ENCODE measurements at places on chromosomes 12 and 14.
A peak's percentile ranks its signal among the peaks of the same experiment; 100 is the strongest.

GRCh38 chr12:64944966-64945365 is 120.5 kb downstream of the TBC1D30 start:
- no peak for DNase-seq

- no peak for DNase-seq
Observed at GRCh38 chr12:3614806-3615466, 123.9 kb downstream of the PRMT8 start.

DNA sequence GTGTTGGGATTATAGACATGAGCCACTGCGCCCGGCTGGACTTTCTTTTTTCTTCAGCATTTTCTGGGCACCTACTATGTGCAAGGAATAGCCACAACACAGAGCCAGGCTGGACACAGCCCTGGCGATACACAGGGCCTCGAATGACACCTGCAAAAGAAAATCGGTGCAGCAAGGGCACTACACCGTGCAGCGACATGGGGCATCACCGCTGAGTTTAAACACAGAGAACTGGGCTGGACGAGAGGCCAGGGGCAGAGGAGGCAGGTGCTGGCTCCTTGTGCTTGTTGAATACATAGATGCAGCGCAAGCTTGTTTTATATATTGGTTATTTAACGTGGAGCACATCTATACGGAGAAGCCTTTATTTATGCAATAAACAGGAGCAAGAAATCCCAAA is 92.4 kb downstream of the SETD3 start:
- DNase-seq: no peak

- DNase-seq: no peak
Observed at GRCh38 chr14:82766996-82767395, 1233.3 kb upstream of the SEL1L start.

DNA sequence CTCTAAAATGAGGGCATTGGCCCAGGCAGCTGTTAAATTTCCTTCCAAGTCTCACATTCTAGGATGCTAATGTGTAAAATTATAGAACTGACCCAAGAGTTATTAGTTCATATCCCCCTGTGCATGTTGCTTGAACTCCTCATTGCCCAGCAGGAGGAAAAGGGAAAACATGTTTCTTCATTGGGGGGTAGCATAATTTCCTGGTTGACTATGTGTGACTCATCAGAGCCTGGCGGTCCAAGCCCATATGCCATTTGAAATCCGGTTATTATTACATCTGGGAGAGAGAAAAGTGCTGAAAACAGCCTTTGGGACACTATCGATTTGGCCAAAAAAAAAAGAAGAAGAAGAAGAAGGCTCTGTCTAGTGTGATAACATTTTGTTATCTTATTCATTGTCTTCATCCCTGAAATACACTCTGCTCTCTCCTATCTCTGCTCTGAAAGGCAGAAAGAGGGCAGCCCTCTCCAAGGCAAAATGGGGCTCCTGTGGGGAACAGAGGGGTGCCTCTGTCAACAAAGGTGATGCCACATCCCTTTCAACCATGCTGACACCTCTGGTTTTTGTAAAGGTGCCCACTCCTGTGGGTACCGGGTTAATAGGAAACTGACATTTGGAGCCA is 114.2 kb downstream of the DAD1 start:
- DNase-seq: peak; percentile 2

- DNase-seq: no peak
Observed at GRCh38 chr12:2794191-2794735, 507 bp upstream of the FKBP4 start.

DNA sequence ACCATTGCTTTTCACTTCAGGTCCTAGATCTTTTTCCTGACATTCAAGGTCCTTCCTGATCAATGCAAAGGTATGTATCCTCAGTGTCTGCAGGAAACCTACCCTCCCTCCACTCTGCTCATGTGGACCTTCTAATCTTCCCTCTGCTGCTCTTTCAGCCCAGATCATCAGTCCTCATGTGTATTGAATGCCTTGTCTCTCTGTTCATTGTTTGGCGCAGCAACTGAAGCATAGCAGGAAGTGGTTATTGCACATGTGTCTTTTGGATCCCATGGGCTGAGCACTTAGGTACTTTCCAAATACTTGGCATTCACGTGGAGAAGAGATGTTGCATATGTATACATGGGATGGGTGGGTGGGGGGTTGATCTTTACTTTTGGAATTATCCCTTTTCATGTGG is 4.3 kb upstream of the NIN start:
- peak; percentile 73 for DNase-seq

DNA sequence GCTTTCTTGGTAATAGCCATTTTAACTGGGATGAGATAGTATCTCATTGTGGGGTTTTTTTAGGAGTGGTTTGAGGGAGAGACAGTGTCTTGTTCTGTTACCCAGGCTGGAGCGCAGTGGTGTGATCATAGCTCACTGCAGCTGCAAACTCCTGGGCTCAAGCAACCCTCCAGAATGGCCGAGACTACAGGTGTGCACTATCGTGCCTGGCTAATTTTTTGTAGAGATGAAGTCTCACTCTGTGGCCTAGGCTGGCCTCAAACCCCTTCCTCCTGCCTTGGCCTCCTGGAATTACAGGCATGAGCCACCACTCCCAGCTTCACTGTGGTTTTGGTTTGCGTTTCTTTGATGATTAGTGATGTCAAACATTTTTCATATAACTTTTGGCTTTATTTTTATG is 293.6 kb downstream of the ERC1 start:
- no peak for DNase-seq

GRCh38 chr14:52051871-52052270 is 17.0 kb downstream of the NID2 start:
- DNase-seq: peak; percentile 87

DNA sequence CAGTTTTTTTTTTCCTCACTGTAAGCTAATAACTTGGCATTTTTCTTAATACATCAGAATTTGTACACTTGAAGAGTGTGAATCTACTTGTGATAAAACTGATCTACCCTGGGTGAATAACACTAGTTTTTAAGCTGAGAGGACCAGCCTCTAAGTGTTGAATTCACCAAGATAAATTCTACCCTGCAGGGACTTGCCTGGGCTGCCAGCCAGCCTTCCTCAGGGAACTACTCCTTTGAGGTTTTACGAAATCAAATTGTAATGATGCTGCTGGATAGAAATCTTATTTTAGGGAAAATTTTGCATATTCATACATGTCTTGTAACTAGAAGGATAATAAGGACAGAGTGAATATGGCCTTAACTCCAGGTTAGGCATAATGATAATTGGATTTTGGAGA is 1.9 kb downstream of the MED21 start:
- DNase-seq: peak; percentile 12

DNA sequence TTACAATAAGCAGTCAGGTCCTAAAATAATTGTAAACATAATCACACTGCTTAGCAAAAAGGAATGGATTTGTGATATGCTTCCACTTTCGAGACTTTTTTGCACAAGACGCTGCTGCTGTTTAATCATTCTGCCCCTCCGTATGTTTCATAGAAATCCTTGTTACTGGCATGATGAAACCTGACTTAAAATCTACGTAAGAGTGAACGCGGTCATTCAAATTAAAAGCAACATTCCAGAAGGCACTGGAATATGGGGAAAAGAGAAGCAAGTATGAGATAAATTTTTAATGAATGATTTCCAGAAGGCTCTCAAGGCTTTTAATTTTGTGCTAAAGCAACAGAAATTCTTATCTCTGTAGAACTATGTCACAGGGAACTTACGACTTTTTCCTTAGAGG is 1.1 kb downstream of the CNIH1 start:
- DNase-seq: peak; percentile 36

Data from IMR-90 (cell line).